ENCODE measurements at places on chromosomes 5 and 9. TPM values are rescaled to one million over a fixed set of nuclear protein-coding genes. Genes with fewer than 3 reads are reported as not detected.

- DNase-seq: no peak
Observed at GRCh38 chr5:44361342-44362001, 27.7 kb downstream of the FGF10 start.

DNA sequence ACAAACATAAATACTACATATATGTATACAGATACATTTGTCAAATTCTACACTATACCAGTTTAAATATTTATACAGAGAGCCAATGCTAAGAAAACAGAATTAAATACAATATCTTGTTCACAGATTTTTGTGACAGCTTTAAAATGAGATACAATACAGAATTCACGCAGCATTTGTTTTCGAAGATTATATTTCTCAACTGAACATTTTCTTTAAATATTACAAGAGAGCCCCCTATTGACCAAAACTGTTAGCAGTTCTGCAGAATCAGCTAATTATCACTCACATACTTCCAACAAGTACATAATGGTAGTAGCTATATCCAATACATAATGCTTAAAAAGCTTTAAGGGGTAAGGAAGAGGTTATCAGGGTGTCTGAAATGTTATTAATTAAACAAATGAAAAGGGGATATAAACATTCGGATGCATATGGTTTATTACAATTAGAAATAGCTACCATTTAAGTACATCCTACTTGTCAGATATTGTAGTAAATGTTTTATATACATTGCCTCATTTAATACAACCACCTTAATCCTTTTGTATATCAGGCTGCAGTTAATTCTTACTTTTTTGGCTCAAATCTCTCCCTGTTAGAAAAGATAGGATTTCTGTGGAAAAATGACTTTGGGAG, 31.7 kb downstream of the ZDHHC21 start:
- no peak for DNase-seq

PCDHGB3 gene
- total RNA-seq: 9.7 TPM

DNA sequence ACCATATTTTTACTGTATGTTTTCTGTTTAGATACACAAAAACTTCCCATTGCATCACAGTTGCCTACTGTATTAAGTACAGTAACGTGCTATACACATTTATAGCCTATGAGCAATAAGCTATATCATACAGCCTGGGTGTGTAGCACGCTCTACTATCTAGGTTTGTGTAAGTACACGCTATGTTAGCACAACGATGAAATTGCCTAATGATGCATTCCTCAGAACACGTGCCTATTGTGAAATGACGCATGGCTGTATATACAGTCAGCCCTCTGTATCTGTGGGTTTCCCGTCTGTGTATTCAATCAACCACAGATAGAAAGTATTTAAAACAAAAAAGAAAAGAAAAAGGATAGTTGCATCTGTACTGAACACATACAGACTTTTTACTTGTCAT, 64.2 kb downstream of the SGCD start:
- no peak for DNase-seq

GABRA6 gene
- total RNA-seq: not detected

GRCh38 chr9:136016572-136017288, 55.6 kb upstream of the UBAC1 start:
- peak; percentile 57 for DNase-seq

ADRB2 gene
- 6.7 TPM for total RNA-seq

DNA sequence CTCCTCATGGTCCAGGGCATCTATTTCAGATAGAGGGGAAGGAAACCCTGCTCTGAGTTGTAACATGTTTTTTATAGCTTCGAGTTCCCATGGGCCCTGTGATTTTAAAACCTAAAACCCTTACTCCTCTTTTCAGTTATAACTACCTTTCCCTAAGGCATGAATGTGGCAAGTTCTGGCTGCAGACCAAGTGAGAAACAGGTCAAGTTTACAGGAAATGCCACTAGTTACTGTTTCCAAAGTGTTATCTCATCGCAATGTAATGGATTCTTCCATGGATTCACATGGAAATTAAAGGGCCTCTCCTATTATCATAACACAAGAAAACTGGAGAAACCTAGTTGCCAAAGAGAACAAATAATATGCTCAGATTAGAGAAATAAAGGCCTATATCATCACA, 574.5 kb upstream of the GRAMD2B start:
- no peak for DNase-seq

DNA sequence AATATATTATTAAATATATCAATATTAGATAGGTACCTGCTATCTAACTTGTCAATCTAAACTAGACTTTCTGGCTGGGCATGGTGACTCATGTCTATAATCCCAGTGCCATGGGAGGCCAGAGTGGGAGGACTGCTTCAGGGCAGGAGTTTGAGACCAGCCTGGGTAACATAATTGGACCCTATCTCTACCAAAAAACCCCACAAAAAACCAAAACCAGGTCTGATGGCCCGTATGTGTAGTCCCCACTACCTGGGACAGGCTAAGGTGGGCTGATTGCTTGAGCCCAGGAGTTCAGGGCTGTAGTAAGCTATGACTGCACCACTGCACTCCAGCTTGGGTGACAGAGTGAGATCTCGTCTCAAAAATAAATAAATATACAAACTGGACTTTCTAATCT, 55.0 kb downstream of the PJA2 start:
- DNase-seq: no peak

PRUNE2 gene
- total RNA-seq: 55.3 TPM

IFNA21 gene
- not detected for total RNA-seq

CORO2A gene
- total RNA-seq: 3.7 TPM

C9orf153 gene
- total RNA-seq: 0.98 TPM

GRCh38 chr5:136208916-136209315, 16.0 kb upstream of the SMIM32 start:
- DNase-seq: no peak

- no peak for DNase-seq
Observed at GRCh38 chr5:173234129-173234790, 746 bp downstream of the NKX2-5 start.

SLC22A5 gene
- total RNA-seq: 16.0 TPM

GRCh38 chr5:167642779-167643517, 648.5 kb upstream of the WWC1 start:
- DNase-seq: no peak
